ENCODE measurements at places on chromosomes 12 and 14.

DNA sequence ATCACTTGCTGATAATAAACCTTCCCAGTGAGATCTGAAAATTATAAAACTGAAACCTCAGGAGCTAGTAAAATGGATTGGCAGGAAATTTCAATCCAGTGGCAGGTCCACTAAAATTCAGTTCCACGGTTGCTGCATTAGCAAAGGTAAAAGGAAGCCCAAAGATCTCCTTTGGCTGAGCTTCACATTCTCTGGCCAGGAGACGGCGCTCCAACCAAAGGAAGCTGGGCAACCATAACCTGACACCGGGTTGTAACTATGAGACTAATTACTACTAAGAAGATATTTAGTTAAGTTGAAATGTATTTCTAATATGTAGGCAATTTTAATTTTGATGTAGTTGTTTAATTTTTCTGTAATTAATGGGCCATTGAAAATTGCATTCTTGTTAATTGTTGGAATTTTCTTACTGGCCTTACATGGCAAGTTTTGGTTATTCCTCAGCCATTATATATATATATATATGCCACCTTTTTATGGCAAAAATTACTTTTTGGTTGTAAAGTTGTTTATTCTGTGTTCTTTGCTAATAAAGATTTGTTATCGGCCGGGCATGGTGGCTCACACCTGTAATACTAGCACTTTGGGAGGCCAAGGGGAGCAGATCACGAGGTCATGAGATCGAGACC is 17.0 kb downstream of the OR8S1 start:
- peak; percentile 3 for DNase-seq

GRCh38 chr14:53915364-53916014 is 41.1 kb downstream of the BMP4 start:
- no peak for DNase-seq

GRCh38 chr14:59844186-59844812 is 26.3 kb downstream of the RTN1 start:
- no peak for DNase-seq

GRCh38 chr12:38282886-38283285 is 33.7 kb upstream of the ALG10B start:
- DNase-seq, result no peak

DNA sequence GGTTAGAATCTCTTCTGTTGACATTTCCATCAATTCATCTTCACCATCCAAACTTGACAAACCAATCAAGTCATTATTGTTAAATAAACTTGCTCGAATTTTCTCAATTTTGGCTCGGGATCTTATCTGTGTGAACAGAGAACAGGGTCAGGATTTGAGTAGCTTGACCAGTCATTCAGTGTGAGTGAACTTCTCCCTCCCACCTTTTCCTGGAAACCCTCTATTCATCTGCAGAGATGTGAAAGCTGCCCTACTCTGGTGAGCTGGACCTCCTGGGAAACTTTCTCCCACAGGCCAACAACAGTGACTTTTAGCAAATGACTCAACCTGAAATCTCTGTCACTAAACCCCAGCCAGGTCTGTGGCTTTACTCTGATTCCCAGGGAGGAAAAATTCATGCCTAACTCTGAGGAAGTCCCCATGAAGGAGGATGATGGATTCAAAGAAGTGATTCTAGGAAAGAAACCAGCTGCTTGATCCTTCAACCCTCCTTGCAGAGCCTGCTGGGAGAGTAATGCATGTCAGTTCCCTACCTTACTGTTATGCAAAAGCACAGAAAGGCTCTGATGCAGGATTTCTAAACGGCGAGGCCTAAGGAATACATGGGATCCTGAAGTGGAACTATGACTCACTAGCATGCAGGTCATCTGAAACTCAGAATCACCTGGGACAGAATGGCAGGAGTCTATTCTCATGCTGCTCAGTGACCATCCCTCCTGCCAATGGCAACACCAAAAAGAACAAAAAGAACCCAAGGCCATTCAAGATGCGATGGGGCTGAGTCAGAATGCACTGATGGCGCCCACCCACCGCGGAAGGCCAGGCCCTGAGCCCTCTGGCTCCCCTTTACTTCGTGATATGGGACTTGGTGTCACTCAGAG is 58.0 kb downstream of the TRAFD1 start:
- DNase-seq, result no peak

DNA sequence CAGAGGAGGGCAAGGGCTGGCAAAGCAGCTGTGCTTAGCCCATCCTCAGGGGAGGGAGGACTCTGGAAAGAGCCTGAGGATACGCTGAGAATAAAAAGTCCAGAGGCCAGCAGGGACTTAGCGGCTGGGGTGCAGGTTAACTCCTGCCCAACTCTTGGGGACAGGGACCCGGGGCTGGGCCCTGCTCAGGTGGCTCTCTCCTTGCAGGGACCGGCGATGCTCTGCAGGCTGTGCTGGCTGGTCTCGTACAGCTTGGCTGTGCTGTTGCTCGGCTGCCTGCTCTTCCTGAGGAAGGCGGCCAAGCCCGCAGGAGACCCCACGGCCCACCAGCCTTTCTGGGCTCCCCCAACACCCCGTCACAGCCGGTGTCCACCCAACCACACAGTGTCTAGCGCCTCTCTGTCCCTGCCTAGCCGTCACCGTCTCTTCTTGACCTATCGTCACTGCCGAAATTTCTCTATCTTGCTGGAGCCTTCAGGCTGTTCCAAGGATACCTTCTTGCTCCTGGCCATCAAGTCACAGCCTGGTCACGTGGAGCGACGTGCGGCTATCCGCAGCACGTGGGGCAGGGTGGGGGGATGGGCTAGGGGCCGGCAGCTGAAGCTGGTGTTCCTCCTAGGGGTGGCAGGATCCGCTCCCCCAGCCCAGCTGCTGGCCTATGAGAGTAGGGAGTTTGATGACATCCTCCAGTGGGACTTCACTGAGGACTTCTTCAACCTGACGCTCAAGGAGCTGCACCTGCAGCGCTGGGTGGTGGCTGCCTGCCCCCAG is 2.8 kb downstream of the B3GNT4 start:
- DNase-seq, result no peak
